ENCODE measurements at places on chromosomes 11 and 22.
A peak's percentile ranks its signal among the peaks of the same experiment; 100 is the strongest.

DNA sequence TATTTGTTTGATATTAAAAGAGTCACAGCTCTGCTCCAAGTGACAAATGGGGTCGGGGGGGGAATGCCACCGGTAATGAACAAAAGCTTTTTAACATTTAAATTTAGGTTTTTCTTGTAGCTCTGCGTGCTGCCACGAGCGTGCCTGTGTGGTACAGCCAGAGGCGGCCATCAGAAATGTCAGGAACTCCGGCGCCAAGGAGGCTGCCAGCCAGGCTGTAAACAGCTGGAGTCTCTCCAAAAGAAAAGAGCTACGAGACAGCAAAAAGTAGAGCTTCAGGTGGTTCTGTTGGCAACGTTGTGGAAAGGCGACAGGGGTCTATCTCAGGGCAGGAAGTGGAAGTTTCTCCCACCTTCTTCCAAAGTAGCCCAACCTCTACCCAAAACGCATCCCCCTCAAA lies 532.8 kb downstream of the OPCML start:
- DNase-seq, result no peak

DNA sequence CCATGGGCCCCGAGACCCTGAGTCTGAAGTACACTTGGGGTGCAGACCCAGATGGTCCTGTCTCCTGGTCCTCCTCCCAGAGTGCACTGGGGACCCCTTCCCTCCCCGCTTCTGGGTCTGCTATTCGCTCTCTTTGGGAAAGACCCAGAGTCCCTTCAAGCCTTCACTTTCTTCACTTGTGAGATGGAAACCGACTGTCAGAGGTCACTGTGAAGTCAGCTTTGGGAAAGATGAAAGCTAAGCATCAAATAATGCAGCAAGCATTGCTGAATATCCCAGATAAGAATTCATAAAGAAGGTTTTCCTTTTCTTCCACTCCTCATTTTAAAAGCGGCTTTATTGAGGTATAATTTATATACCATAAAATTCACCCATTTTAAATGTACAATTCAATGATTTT lies 105.0 kb upstream of the CSNK2A3 start:
- DNase-seq, result no peak

DNA sequence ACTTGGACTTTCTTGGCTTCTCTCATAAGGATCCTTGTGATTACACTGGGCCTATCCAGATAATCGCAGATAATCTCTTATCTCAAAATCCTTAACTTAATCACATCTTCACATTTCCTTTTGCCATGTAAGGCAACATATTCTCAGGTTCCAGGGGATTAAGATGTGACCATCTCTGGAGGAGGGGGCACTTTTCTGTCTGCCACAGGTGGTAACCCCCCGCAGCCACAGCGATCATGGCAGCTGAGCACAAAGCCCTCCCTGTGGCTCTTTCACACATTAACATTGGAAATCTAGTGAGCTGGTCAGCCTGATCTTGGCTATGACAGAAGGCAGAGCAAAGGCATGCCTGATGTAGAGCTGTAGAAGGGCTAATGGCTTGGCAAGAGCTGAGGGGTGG lies 69.1 kb upstream of the CD82 start:
- no peak for DNase-seq

- no peak for DNase-seq
Observed at GRCh38 chr11:6216501-6216900, 11.1 kb downstream of the C11orf42 start.

- peak; percentile 98 for DNase-seq
Observed at GRCh38 chr11:65540290-65541092, 15.6 kb downstream of the SCYL1 start.

- DNase-seq, result peak; percentile 55
Observed at GRCh38 chr11:12893787-12894672, 115.1 kb upstream of the RASSF10 start.

DNA sequence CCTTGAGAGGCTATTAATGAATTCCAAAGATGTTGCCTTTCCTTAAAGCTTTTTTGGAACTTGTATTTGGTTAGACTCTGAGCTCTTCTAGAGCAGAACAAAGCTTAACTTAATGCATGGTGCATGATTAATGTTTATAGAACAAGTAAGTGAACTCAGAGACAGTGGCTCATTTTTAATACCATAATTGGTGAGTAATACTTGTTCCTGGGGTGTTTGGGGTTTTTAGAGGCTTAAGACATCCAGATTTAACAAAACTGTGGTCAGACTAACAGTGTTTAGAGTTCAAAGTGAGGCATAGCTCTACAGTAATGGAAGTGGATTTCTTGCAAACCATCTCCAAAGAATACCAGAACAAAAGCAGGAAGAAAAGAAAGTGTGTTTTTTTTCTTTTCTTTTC lies 73.7 kb upstream of the CTSC start:
- no peak for DNase-seq

Measured in GM10248 (cell line).